ENCODE measurements at places on chromosomes 5 and 9. TPM values are rescaled to one million over a fixed set of nuclear protein-coding genes. Genes with fewer than 3 reads are reported as not detected.

- no peak for DNase-seq
Observed at GRCh38 chr5:72160329-72160728, 53.1 kb downstream of the MAP1B start.

GRCh38 chr5:107675201-107675600 lies 4.5 kb upstream of the EFNA5 start:
- DNase-seq = no peak

- DNase-seq = no peak
Observed at GRCh38 chr9:112144807-112145206, 30.3 kb downstream of the SUSD1 start.

GRCh38 chr5:132621699-132622098 lies 36.3 kb upstream of the IL13 start:
- DNase-seq = no peak

GRCh38 chr9:7456377-7456776 lies 343.2 kb downstream of the DMAC1 start:
- no peak for DNase-seq

- DNase-seq = no peak
Observed at GRCh38 chr5:14063691-14064090, 79.5 kb upstream of the TRIO start.

GRCh38 chr9:76988941-76989340 lies 30.5 kb upstream of the FOXB2 start:
- no peak for DNase-seq

DNA sequence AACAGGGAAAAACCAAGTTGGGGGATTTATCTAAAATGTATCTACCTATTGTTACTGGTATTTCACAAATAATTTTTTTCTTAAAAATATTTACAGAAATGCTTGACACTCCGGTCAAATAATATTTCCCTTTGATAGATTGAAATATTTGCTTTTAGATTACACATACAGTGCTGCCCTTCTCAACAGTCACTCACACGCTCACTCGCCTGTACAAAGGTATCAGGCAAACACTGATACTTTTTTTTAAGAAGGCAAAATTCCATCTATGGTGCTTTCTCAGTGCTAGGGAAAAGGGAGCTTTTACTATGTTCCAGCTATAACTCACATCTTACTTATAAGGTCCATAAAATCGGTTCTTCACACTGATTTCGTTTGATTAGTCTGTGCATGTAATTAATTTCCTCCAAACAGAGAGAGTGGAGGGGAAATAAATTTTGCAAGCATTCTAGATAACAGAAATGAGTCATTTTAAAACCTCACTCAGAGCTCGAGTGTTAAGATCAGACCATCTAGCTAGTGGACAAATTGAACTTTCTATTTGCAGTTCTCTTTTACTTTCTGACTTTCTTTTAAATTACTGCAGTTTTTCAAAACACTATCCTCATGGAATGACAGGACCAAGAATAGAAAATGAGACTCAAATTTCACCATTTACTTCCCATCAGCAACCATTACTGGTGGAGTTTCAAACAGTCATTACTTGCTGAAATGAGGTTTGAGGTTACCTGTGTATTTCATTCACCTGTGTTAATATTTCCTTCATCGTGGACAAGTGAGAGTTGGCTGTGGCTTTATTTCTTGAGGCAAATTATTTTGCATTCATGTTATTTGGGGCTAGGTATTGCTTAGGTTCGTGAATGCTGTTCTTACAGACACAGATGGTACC lies 273.2 kb downstream of the RAB3C start:
- DNase-seq = no peak

GRCh38 chr5:166245556-166245955 lies 2045.9 kb upstream of the WWC1 start:
- no peak for DNase-seq

DNA sequence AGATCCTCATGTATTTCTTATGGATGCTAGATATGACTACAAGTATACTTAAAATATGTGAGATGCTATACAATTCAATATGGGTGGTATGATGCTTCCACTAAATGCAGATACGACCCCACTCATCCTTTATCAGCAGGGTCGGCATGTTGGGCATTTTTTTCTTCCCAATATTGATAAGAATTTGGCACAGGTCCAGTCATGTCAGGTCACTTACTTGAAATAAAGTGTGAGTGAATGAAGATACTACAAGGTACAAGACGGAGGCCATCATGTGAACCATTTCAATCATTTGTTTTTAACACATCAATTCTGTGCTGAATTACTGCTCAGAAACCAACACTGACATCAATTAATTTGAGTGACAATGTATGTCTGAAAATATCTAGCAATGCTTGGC lies 146.9 kb upstream of the GNA14 start:
- no peak for DNase-seq

- no peak for DNase-seq
Observed at GRCh38 chr5:72537166-72537565, 30.0 kb upstream of the ZNF366 start.

DNA sequence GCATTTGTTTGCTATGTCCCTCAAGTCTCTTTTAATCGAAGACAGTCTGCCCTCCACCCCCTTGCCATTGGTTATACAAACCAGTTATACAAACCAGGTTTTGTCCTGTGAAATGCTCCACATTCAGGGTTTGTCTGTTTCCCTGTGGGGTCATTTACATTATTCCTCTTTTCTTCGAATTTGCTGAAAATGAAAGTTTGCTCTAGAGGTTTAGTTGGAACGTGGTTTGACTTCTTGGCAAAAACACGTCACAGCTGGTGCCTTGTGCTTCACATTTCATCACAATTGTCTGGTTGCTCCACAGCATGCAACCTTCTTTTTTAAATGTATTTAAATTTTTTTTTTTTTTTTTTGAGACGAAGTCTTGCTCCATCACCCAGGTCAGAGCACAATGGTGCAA lies 4.2 kb upstream of the HAVCR2 start:
- DNase-seq = no peak

DNA sequence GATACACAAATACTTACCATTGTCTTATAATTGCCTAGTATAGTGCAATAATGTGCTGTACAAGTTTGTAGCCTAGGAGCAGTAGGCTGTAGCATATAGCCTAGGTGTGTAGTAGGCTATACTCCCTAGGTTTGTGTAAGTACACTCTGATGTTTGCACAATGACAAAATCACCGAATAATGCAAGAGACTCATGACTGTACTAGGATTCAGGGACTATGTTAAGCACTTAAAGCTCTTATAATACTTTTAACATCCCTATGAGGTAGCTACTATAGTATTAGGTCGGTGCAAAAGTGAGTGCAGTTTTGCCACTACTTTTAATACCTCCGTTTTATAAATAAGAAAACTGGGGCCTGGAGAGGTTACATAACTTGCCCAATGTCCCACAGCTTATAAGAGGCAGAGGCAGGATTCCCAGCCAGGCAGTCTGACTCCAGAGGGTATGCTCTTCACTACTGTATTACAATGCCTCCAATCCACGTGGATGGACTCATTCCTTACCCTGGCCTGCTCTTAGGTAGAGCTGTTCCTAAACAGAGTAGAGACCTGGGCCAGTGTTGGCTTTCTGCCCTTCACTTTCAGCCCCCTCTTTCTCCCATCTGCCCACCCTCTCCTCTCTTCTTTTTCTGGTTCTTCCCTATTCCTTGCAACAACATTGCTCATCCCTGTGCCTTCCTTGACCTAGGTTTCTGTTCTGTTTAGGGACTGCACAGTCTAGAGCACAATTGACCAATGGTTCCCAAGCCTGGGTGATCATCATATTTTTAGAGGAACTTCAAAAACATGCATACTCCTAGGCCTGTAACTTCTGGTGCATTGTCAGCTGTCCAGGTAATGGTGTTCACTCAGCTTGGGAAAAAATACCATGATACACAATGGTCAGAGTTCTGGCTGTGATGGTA lies 114.0 kb downstream of the CARTPT start:
- no peak for DNase-seq

- DNase-seq = no peak
Observed at GRCh38 chr9:15180124-15180523, 126.9 kb downstream of the TTC39B start.

GRCh38 chr5:177377851-177378776 lies 6.1 kb upstream of the SLC34A1 start:
- DNase-seq = no peak

DNA sequence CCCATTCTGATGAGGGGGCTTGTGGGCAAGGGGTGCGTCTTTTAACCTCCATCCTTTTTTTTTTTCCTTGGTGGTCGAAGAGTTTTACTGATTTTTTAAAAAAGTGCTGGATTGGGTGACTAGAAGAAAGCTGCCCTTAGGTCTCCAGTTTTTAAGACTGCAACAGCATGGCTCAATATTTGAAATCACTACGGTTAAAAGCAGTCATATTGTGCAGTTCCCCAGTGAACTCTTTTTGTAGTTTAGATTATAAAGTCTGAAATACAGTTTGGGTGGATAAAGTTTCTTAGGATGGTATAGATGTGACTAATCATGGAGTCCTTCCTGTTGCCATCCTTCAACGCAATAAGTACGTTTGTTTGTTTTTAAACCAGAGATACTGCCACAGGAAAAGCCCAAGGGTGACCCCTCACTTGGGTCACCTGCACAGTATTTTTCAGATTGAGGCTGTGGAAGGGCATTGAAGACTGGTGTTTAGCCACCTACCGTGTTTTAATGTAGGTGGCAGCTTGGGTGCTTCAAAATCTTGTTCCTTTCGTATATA lies 520 bp upstream of the DHFR start:
- no peak for DNase-seq

GRCh38 chr5:145189746-145190145 lies 645.4 kb downstream of the PRELID2 start:
- no peak for DNase-seq

GRCh38 chr5:150117945-150118560 lies 31.7 kb upstream of the CSF1R start:
- DNase-seq = no peak

DNA sequence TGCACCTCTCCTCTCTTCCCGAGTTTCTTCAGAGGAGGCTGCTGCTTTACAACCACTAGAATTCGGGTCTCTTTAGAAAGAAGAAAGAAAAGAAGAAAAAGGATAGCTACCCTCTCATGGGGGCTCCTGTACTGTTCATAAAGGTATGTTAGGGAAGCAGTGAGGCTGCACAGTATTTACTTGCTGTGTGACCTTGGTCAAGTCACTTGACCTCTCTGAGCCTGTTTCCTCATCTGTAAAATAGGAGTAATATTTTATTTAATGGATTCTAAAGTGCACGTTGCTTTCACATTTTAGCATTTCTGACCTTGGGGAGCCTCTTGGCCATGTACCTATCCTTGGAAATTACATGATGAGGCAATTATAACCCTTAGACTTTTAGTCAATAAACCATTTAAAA lies 88.8 kb downstream of the SETX start:
- no peak for DNase-seq

DNA sequence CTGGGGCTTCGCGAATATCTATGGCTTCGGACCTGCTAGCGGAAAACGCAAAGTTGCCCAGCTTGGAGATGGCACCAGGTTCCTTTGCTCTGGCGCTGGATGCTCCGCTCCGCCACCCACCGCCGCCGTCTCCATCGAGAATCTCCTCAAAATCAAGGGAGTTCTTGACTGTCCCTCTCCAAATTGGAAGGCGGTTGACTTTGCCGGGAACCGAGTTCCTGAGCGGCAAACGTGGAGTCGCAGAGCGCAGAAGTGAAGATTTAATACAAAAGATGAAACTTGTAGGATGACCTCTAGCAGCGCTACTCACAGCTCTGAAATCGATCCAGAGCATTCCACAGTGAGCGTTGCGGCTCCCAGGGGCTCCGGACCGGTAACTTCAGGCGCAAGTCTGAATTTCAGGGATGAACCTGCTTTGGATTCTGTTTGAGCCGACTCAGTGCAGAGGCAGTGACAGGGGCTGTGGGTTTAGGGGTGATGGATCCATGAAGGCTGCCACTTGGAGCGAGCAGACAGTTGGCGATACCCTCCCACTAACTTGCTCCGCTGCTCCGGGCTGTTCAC lies 1641.5 kb upstream of the C9orf72 start:
- DNase-seq = no peak

GRCh38 chr5:176869501-176870109 lies 29.5 kb downstream of the HK3 start:
- DNase-seq = no peak

- no peak for DNase-seq
Observed at GRCh38 chr5:143155455-143155854, 248.0 kb downstream of the NR3C1 start.

- no peak for DNase-seq
Observed at GRCh38 chr9:76591256-76591950, 132.4 kb downstream of the GCNT1 start.

DNA sequence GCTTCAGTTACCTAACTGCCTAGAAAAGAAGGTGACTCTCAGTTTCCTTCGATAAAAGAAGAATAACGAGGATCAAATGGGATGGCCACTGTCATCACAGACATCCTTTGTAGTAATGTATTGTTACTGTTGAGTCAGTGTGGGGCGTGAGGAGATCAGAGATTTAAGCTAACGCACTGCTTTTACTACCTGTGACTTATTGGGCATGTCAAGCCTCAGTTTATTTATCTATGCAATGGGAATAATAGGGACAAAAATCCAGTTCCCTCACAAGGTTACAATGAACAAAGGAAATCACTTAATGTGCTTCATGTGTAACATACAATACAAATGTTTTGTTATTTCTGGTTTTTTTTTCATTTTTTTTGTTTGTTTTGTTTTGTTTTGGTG lies 255 bp upstream of the TRPM6 start:
- no peak for DNase-seq

DNA sequence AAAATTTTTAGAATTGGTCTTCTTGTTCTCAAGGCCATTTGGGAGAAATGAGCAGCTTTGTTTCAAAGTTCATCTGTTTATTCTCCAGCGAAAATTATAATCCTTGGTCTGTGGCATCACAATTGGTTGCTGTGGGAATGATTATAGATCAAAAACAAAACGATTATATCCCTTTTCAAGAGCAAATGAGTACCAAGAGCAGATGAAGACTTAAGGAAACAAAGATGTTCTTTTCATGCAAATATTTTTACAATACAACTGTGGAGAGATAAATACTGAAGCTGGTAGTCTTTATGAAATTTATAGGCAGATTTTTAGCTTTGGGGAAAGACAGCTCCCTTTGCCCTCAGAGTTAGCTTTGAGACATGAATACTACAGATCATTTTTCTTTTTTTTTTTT lies 620.8 kb upstream of the DMAC1 start:
- no peak for DNase-seq

GRCh38 chr5:180810959-180811622 lies 8.5 kb upstream of the MGAT1 start:
- DNase-seq = no peak

The ENHO gene
- not detected for total RNA-seq

The ECSCR gene
- total RNA-seq = 18.6 TPM

The SOX30 gene
- total RNA-seq = 0.20 TPM

The IER5L gene
- total RNA-seq = 9.6 TPM

The HRCT1 gene
- not detected for total RNA-seq

The IDNK gene
- 7.1 TPM for total RNA-seq

The HNRNPK gene
- 518 TPM for total RNA-seq

The ADRB2 gene
- 14.9 TPM for total RNA-seq

The GRIN1 gene
- total RNA-seq = not detected

The UGT3A1 gene
- total RNA-seq = not detected

The PCDHGB4 gene
- total RNA-seq = 3.8 TPM

The TAF1L gene
- total RNA-seq = 0.17 TPM

The TLX3 gene
- total RNA-seq = not detected

The FOXD4L4 gene
- 0.41 TPM for total RNA-seq

The MVB12B gene
- 37.0 TPM for total RNA-seq

The CDHR2 gene
- total RNA-seq = 0.70 TPM

Data from spleen (tissue), 13 donors.